ENCODE measurements at places on chromosomes 6 and 20.

GRCh38 chr6:24775520-24776058 is 852 bp downstream of the GMNN start:
- H3K27ac ChIP-seq: peak overlapping the region; percentile 93
- no peaks in the 10 kb centered on the region for H3K27me3 ChIP-seq
- peaks cover 17% of the 10 kb centered on the region for H3K4me1 ChIP-seq
- no peaks in the 10 kb centered on the region for H3K36me3 ChIP-seq

DNA sequence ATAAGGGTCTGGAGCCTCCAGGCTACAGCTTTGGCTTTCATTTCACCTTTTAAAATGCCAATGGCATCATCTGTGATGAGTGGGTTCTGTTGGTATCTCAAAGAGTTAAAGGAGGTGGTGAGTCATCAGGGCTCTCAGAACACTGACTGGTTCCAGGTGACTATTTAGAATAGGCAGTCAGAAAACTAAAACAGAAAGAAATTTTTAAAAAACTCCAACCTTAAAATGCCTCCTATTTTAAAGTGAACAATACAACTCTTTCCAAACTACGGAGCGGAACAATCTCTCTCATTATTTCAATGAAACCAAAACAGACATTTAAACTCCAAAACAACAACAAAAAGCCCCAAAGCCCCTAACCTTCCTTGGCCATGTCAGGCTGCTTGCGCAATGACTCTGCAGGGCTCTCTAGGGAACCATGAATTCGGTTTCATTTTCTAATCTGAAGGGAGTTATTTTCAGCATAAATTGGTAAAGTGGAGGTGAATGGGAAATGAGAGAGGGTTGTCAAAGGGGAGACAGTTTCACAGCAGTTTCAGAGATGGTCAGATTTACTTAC is 194.9 kb downstream of the KIF6 start:
- peak; percentile 87 for DNase-seq
- peak overlapping the region; percentile 88 for H3K27ac ChIP-seq
- no peaks in the 10 kb centered on the region for H3K27me3 ChIP-seq
- peak overlapping the region; percentile 41 for H3K4me3 ChIP-seq
- peaks cover 16% of the 10 kb centered on the region for H3K4me1 ChIP-seq

DNA sequence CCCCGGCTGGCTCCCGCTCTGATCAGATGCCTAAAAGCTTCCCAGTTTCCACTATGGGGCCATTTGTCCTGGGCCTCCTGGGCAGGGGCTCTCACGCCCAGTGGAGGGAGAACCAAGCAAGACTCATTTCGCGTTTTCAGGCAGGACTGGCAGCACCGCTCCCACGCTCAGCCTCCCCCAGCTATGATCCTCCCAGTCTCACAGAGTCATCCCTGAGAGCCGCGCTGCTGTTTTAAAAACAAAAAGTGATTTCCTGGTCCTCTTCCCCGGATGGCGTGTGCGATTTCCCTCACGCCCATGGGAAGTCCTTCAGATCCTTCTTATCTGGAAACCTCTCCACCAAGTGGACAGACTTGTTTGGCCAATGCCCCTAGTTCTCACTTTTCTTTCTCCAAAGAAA is at the start of gene ADGRF5:
ADGRF5 (minus strand) TSS at position 208 of the 400 bp plus-strand sequence. CDS start 15,176 bp downstream, outside the sequence.
- H3K27me3 ChIP-seq: no peaks in the 10 kb centered on the region
- no peaks in the 10 kb centered on the region for H3K36me3 ChIP-seq
- H3K27ac ChIP-seq: no peak within 1 kb of the TSS
- no peak for DNase-seq

DNA sequence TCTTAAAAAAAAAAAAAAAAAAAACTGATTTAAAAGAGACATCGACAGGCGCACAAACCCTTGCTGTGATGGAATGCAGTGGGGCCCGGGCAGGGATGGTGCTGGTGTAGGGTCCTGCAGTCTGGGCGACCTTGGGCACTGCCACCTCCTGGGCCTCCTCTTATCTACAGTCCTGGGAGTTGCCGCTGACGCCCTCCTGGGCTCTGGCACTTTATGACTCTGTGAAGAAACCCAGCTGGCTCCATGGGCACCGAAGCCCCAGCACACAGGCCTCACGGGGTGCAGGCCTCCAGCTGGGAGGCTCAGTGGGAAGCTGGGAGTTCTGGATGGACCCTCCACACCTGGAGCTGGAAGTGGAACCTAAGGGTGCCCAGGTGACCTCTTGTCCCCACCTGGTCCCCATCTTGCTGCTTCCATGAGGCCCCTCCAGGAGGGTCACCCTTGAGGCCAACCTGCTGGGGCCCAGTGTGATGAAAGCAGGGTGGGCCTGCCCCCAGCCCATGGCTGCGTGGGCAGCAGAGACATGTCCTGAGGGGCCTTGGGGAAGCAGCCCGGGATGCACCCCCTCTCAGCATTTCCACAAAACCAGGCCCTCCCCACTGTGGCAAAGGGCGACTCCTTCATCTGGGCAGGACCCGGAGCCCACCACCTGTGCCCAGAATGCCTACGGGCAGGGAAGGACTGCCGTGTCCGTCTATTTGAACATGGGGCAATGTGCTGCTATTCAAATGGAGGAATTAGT is 104.9 kb downstream of the ASXL1 start:
- no peaks in the 10 kb centered on the region for H3K36me3 ChIP-seq
- H3K4me3 ChIP-seq: no peak overlapping the region
- H3K27me3 ChIP-seq: no peaks in the 10 kb centered on the region
- H3K4me1 ChIP-seq: no peaks in the 10 kb centered on the region
- DNase-seq: no peak

GRCh38 chr20:49542514-49542991 is 25.4 kb downstream of the PTGIS start:
- H3K27ac ChIP-seq: no peak overlapping the region
- no peak overlapping the region for H3K4me3 ChIP-seq
- H3K36me3 ChIP-seq: no peaks in the 10 kb centered on the region

- no peaks in the 10 kb centered on the region for H3K4me1 ChIP-seq
- no peak for DNase-seq
- H3K4me3 ChIP-seq: no peak overlapping the region
- no peak overlapping the region for H3K27ac ChIP-seq
- no peaks in the 10 kb centered on the region for H3K36me3 ChIP-seq
Measured at GRCh38 chr20:61649105-61649859, 397.2 kb downstream of the CDH4 start.

GRCh38 chr20:31637660-31638059 is at the start of gene COX4I2:
COX4I2 (plus strand) TSS chr20:31637912; CDS start chr20:31639018, 1,106 bp downstream.
- no peak within 1 kb of the TSS for H3K27ac ChIP-seq
- no peak within 1 kb of the TSS for H3K4me3 ChIP-seq
- DNase-seq: no peak
- no peaks in the 10 kb centered on the region for H3K27me3 ChIP-seq

GRCh38 chr6:106214531-106214930 is 111.0 kb downstream of the ATG5 start:
- no peak overlapping the region for H3K27ac ChIP-seq
- no peaks in the 10 kb centered on the region for H3K4me1 ChIP-seq
- no peaks in the 10 kb centered on the region for H3K36me3 ChIP-seq
- H3K4me3 ChIP-seq: no peak overlapping the region

GRCh38 chr20:53517146-53517545 is 76.5 kb downstream of the ZNF217 start:
- DNase-seq: no peak
- H3K4me3 ChIP-seq: no peak overlapping the region
- H3K27me3 ChIP-seq: no peaks in the 10 kb centered on the region
- H3K36me3 ChIP-seq: no peaks in the 10 kb centered on the region
- no peaks in the 10 kb centered on the region for H3K4me1 ChIP-seq

DNA sequence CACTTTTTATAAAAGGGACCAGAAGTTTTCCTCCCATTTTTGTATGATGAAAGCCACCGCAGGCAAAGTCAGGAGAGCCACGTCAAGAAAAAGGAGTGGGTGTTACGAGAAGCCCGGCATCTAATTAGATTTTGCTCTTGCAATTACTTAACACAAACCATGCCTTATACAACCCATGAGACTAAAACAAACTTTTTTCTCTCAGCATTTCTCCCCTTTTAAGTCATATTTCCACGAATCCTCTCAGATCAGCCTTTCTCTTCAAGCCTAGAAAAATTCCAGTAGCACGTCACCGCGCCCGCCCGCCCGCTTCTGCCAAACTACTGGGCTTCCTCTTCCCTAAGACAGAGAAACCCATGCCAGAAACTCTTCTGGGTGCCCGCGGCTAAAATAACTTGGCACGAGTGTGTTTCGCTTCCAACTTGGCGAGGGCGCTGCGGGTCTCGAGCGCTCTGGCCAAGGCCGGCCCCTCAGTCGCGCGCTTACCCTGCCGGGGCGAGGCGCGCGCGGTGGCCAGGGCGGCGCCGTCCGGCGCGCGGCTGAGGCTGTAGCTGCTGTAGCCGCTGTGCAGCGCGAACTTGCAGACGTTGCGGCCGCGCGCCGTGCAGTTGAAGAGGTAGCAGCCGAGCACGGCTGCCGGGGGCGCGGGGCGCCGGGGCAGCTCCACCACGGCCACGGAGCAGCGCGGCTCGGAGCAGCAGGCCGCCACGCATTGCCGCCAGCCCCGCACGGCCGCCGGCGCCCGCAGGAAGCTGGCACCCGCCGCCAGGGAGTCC is 1.0 kb downstream of the LRP11 start:
- no peaks in the 10 kb centered on the region for H3K36me3 ChIP-seq
- DNase-seq: peak; percentile 51
- H3K4me1 ChIP-seq: no peaks in the 10 kb centered on the region

- H3K27me3 ChIP-seq: no peaks in the 10 kb centered on the region
- H3K4me3 ChIP-seq: no peak overlapping the region
Measured at GRCh38 chr20:38055294-38055693, 21.7 kb downstream of the RPRD1B start.

- no peak for DNase-seq
- no peak overlapping the region for H3K27ac ChIP-seq
- no peaks in the 10 kb centered on the region for H3K27me3 ChIP-seq
- no peak overlapping the region for H3K4me3 ChIP-seq
Measured at GRCh38 chr6:33857932-33858475, 54.2 kb upstream of the MLN start.

GRCh38 chr6:157323966-157324300 is 614 bp upstream of the TMEM242 start:
- H3K4me3 ChIP-seq: peak overlapping the region; percentile 72
- H3K27me3 ChIP-seq: 0 out of 2 replicates have a peak, but pooled peaks cover 6% of the 10 kb centered on the region
- H3K27ac ChIP-seq: peak overlapping the region; percentile 44
- peaks cover 9% of the 10 kb centered on the region for H3K4me1 ChIP-seq
- peak; percentile 50 for DNase-seq
- H3K36me3 ChIP-seq: no peaks in the 10 kb centered on the region

- H3K27ac ChIP-seq: no peak overlapping the region
- H3K36me3 ChIP-seq: no peaks in the 10 kb centered on the region
Measured at GRCh38 chr6:105263685-105264610, 84.1 kb upstream of the POPDC3 start.

DNA sequence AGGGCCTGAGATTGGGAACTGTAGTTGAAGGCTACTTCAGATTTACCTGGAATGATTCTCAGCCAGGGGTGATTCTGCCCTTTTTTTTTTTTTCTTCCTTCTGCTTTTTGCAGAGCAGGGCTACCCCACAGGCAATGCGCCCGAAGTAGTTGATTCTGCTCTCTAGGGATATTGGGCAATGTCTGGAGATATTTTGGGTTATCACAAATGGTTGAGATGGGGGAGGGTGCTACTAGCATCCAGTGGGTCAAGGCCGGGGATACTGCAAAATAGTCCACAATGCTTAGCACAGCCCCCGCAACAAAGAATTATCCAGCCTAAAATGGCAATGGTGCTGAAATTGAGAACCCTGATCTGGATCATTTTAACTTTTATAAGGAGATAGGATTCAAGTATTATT is 71.2 kb upstream of the ZMYND8 start:
- H3K36me3 ChIP-seq: no peaks in the 10 kb centered on the region
- no peak overlapping the region for H3K27ac ChIP-seq
- H3K4me1 ChIP-seq: no peaks in the 10 kb centered on the region
- H3K4me3 ChIP-seq: no peak overlapping the region

DNA sequence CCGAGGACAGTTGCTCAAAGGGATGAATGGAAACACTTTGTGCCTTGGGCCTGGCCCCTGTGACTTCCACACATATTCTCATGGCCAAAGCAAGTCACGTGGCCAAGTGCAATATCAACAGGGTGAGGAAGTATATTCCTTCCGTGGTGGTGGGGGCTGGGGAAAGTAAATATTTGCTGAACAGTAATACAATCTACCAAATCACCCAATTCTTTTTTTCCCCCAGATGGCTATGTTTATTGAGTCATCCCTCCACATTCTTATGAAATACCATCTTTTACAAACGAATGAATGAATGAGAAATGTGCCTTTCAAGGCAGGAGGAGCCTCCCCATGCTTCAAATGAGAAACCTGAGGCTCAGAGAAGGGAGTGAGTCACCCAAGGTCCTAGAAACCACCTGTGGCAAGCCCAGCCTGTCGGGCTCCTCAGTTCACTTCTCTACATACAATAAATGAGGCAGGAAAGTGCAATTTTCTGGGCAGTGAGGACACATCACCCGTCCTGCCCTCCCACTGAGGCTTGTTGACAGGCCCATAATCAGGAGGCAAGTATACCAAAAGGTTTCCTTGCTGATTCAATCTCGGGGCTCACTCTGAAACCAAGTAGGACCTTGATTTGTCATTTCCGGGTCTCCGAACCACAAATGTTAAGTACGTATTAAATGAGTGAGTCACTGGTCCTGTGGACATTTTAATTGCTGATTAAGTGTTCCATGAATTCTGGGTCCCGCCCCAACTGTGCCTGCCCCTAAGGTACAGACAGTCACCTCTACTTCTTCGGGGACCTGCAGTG is 25.3 kb upstream of the TOP1 start:
- peaks cover 19% of the 10 kb centered on the region for H3K4me1 ChIP-seq
- peak overlapping the region; percentile 60 for H3K27ac ChIP-seq
- no peaks in the 10 kb centered on the region for H3K36me3 ChIP-seq
- no peak for DNase-seq

DNA sequence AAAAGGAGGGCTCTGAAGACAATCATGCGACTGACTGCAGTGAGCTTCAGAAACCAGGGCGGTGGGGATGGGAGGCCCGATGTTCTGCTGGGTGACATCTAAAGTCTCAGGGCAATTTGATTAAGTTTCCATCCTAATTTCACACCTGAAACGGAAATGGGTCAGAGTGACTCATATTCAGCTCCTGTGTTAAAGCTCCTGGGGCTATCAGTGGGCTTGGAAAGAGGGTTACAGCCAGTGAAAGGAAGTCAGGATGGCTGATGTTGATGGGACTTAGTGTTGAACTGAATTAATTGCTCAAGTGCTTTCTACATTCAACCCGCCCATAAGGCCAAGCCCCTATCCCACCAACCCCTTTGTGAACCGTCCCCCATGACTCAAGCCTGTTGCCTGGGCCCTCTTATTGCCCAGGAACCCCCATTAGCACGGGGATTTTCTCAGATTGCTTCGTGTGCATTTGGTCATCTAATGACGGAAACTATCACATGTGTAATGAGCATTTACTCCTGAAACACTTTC is 47.1 kb upstream of the TBC1D7 start:
- no peak overlapping the region for H3K27ac ChIP-seq
- peak; percentile 58 for DNase-seq
- H3K4me1 ChIP-seq: peaks cover 46% of the 10 kb centered on the region
- no peaks in the 10 kb centered on the region for H3K36me3 ChIP-seq
- H3K27me3 ChIP-seq: no peaks in the 10 kb centered on the region

- H3K27me3 ChIP-seq: no peaks in the 10 kb centered on the region
- H3K36me3 ChIP-seq: no peaks in the 10 kb centered on the region
- H3K27ac ChIP-seq: no peak overlapping the region
- H3K4me3 ChIP-seq: no peak overlapping the region
Measured at GRCh38 chr6:77021232-77021631, 442.1 kb downstream of the HTR1B start.

- H3K4me1 ChIP-seq: no peaks in the 10 kb centered on the region
- no peak for DNase-seq
- peaks cover 37% of the 10 kb centered on the region for H3K27me3 ChIP-seq
- H3K27ac ChIP-seq: no peak overlapping the region
- H3K36me3 ChIP-seq: no peaks in the 10 kb centered on the region
Measured at GRCh38 chr20:3166338-3166912, 6.8 kb upstream of the FASTKD5 start.

- H3K36me3 ChIP-seq: no peaks in the 10 kb centered on the region
- no peak for DNase-seq
- H3K4me3 ChIP-seq: no peak overlapping the region
- no peak overlapping the region for H3K27ac ChIP-seq
Measured at GRCh38 chr6:149332602-149333265, 15.2 kb downstream of the TAB2 start.
